ENCODE measurements at places on chromosomes 11 and 22.
A peak's percentile ranks its signal among the peaks of the same experiment; 100 is the strongest.

GRCh38 chr22:19223617-19224016 is 45.1 kb upstream of the SLC25A1 start:
- no peak for DNase-seq

DNA sequence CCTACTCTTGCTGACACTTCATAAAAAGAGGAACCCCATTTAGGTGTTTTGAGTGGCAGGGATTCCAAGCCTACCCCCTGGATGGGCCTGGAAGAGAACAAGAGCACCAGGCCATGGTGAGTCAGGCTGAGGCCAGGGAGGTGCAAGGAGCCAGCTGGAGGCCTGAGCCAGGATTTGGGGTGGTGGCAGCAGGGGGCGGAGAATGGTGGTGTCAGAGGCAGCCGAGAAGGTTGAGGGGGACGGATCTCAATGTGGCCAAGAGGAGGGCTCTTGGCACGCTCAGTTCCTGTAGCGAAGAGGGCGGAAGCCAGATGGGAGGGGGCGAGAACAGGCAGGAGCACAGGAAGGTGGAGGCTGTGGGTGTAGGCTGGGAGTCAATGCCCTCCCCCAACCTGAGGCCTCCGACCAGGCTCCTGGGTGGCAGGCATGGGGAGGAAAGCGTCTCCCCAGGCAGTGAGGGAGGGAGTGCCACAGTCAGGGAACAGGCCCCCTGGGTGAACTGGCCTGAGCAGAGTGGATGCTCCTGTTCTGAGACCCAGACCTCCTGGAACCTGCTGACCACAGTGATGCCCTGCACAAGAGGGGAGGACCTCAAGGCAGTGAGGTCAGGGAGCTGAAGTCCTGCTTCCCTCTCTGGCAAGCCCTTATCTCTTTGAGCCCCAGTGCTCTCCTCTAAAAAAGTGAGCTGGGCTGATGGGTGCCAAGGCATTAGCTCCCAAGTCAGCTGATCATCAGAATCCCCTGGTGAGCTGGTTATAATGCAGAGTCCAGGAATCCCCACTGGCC is 13.9 kb downstream of the RTN4RL2 start:
- no peak for DNase-seq

GRCh38 chr11:62018981-62019664 is 51.7 kb upstream of the FTH1 start:
- no peak for DNase-seq

DNA sequence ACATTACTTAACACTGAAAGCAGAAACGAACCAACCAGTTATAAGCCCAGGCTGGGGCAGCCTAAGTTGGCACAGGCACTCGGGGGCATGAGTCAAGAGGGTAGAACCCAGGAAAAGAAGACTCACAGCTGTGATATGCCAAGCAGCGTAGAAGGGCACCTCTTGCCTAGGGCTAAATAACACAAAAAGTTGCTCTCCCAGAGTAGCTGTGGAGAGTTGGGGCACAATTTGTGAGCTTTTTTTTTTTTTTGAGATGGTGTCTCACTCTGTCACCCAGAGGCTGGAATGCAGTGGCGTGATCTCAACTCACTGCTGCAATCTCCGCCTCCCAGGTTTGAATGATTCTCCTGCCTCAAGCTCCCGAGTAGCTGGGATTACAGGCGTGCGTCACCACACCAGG is 8.8 kb downstream of the CLMP start:
- DNase-seq = peak; percentile 84

GRCh38 chr22:26906464-26906863 is 249.1 kb downstream of the MIAT start:
- DNase-seq = no peak

- DNase-seq = no peak
These were observed 27.4 kb upstream of the HEPHL1 start for GRCh38 chr11:93993747-93994146.

DNA sequence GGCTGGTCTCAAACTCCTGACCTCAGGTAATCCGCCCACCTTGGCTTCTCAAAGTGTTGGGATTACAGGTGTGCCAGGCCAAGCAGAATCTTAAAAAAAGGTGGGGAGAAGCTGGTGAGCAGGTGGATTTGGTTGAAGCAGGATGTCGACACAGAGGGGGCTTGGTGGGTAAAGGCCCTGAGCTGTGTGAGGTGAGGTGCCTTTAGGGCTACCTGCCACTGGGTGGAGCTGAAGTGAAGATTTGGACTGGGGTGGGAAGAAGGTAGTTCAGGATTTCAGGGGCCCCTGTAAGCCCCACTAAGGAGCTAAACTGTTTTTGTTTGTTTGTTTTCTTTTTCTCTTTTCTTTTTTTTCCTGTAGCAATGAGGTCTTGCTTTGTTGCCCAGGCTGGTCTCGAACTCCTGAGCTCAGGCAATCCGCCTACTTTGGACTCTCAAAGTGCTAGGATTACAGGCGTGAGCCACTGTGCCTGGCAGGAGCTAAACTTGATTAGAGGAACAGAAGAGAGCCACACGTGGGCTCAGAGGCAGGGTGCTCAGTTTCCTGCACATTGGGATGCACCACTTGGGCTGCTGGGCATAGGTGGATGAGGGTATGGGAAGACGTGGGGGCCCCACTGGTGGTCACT is 6.0 kb downstream of the P2RX6 start:
- no peak for DNase-seq

GRCh38 chr22:30483169-30483568 is 11.4 kb upstream of the SEC14L3 start:
- no peak for DNase-seq

DNA sequence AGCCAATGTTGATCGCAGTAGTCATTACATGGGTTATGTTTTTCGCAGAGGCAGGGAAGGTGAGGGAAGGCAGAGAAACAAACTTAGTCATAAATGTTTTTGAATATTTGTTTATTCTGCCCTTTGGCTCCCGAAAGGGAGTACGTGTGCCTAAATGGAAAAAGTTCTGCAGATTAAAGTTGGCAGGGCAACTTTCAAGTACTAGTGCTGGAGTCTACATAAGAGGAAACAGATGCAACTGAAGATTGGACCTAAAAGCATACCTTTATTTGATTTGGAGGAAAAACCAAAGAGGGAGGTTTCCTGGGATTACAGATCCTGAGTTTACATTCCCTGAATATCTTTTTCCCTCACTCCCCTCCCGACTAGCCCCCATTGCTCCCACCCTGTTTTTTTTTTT is 5.7 kb downstream of the HSD17B12 start:
- no peak for DNase-seq

DNA sequence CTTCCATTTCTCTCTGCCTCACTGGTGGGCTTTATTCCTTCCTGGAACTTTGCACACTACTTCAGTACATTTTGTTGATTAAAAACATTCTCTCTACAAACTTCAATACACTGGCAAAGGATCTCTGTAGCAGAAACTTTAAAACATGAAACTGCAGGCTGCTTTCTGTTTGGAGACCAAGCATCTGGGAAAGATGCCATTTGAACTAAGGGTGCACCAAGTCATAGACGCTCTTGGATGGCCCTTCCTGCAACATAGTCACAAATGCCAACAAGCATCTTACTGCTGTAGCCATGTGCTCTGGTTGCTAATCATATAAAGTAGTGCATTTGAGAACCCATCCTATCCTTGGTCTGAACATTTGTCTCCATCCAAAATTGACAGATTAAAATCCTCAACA is 56.4 kb downstream of the SNX19 start:
- DNase-seq = no peak

- DNase-seq = no peak
These were observed 17.2 kb downstream of the LDHC start for GRCh38 chr11:18429332-18429731.

DNA sequence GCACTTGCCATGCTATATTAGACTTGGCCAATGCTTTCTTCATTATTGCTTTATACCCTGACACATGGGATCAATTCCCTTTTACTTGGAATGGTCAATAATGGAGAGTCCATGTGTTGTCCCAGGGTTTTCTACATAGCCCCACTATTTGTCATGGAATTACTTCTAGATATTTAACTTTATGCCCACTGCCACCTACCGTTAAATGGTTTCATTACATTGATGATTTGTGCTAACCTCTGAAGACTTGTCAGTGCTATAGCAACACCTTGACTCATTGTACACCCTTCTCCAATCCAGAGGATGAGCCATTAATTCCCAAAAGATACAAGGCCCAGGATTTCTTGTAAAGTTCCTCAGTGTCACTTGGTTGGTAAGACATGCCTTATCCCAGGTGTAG is 31.4 kb upstream of the SLC22A25 start:
- peak; percentile 35 for DNase-seq

- DNase-seq = no peak
These were observed 32.2 kb upstream of the PTPRJ start for GRCh38 chr11:47948137-47948536.

GRCh38 chr11:116852261-116853031 is 15.0 kb upstream of the APOA1 start:
- peak; percentile 77 for DNase-seq

DNA sequence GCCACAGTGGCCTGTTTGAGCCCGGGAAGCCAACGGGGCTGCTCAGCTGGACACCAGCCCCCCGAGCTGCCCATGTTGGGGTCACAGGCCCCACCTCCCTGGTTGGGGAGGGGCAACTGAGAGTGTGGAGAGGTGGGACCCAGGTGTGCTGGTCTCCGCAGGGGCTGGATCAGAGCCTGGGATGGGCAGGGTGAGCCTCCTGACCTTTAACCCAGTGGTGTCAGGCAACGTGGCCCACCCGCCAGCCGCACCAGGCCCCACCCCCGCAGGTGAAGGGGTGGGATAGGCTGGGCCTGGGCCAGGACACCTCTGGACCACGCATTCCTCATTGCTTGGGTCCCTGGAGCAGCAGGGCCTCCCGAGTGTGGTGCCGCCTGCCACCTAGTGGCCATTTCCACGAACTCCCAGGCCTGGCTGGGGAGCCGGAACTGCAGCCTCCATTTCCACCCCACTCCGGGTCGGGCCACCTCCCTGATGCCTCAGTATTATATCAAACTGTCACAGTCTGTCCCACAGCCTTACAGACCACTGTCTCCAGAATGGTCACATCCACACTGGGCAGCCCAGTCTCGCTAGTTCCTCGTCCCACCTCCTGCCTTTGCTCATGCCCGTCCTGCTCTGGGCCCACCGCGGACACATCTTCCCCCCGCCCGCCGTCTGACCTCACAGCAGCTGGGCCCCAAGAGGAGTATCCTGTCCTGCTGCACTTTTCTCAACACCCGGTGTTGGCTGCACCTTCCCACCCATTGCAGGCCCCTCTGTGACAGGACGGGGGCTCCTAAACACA is 13.3 kb upstream of the PPP6R3 start:
- peak; percentile 35 for DNase-seq

DNA sequence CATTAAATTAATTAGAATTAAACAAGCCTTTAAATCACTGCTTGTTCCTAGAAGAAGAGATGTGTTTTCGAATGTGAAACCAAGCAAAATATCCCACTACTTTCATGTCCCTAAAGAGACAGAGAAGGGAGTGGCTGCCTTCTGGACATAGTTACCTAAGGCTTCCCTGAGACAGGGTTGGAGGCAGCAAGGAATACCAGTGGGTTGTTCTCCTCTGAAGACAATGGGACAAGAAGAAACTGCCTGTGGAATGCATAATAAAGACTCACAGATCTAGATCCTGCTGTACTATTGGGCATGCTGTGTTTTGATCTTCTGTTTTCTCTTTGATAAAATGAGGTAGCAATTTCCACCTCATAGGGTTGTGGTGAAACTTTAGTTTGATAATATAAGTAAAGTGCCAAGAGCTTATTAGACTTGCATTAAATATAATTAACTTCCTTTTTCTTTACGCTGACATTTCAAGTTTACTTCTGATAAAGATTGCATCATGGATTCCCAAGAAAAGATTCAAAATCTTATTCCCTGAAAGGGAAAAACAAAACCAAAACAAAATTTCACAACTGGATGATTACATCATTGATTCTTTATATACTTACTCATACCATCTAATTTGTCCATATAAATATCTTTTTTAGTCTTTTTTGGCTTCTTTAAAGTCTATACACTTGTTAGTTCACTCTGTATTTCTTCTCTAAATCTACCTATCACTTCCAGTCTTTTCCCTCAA is 621.3 kb downstream of the ETS1 start:
- peak; percentile 47 for DNase-seq

GRCh38 chr11:74476536-74476935 is 9.2 kb upstream of the KCNE3 start:
- DNase-seq = no peak

DNA sequence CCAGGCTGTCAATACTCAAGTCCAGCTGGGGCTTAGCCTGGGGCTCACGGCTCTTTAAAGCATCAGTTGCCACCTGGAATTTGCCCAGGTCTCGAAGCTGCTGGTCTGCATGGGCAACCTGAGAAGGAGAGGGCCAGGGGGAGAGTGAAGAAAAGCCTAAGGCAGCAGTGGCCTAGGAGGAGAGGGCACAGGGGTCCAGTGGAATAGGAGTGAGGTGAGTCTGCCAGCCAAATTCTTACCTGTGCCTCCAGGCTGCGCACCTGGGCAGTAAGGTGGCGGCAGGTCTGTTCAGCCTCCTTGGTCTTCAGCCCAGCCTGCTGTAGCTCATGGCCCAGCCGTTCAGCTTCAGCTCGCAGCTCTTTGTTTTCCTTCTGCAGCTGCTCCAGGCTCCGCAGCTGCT is 10.0 kb downstream of the IL18BP start:
- DNase-seq = no peak

DNA sequence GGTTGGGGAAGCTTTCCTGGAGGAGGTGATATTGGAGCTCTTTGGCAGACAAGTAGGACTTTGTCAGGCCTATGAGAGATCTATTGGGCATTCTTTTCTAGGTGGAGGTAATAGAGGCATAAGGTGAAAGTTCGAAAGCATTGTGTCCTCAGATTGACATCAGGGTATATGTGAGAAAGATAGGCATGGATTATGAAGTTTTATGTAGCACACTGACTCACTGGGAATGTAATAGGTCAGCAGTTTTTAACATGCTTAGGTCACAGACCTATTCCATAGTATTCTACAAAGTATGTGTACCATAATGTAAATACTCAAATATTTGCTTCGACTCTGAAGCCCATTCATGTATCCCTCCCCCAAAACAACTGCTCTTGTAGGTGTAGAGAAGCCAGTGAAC is 11.8 kb downstream of the HIKESHI start:
- peak; percentile 27 for DNase-seq

DNA sequence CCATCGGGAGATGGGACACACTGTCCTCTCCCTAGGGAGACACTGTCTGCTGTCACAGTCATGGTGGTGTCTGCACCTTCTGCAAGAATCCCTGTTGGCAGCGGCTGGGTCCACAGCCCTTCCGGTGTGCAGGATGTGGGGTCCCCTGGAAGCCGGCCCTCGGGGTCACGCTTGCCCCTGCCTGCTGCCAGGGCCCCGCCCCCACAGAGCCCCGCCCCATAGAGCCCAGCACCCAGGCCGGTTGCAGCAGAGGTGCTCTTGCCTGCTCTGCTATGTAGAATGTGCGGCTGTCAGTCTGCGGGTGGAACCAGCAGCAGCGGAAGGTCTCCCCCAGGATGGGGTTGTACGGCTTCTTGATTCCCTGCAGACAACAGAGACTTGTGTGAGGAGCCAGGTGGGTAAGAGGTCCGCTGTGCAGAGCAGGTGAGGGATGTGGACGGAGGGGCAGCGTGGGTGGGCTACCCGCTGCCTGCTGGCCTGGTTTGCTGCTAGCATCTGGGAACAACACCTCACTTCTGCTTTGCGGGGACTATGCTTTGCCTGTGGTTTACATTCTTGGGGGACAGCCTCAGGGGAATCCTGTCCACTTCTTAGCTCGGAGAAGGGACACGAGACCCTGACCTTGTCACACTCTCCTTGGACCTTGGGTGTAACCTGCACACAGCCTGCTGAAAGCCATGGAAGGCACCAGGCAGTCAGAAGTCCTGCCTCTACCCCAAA is 44.9 kb upstream of the CARS1 start:
- no peak for DNase-seq

- no peak for DNase-seq
These were observed 33.7 kb downstream of the SVIP start for GRCh38 chr11:22795914-22796313.

Data from bronchial epithelial cell (primary cell).